ENCODE measurements at places on chromosomes 5 and 9. TPM values are rescaled to one million over a fixed set of nuclear protein-coding genes. Genes with fewer than 3 reads are reported as not detected.

DNA sequence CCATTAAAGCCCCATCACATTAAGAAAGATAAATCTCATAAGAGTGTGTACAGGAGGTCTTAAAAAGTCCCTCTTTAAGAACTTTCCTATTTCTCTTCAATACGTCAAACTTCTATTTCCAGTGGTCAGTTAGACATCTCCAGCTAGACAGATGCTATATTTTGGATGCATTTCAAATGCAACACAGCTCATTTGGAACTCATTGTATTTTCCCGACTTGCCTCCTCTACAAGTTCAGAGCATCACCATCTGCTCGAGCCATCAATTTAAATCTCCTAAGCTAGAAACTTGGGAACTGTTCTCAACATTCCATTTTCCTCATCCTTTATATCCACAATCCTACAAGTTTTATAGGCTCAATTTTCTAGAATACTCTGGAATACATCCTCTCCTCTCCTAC is 3.2 kb upstream of the UHRF2 start:
- H3K4me1 ChIP-seq: peaks cover 35% of the 10 kb centered on the region
- no peak overlapping the region for H3K4me3 ChIP-seq
- H3K27me3 ChIP-seq: no peaks in the 10 kb centered on the region

- H3K4me1 ChIP-seq: peaks cover 3% of the 10 kb centered on the region
- H3K27me3 ChIP-seq: no peaks in the 10 kb centered on the region
- H3K4me3 ChIP-seq: no peak overlapping the region
- H3K36me3 ChIP-seq: no peaks in the 10 kb centered on the region
- peak; percentile 7 for DNase-seq
- H3K27ac ChIP-seq: no peak overlapping the region
These were observed 525.9 kb upstream of the ZNF608 start for GRCh38 chr5:125272357-125272756.

The FAT2 gene
- total RNA-seq: not detected

DNA sequence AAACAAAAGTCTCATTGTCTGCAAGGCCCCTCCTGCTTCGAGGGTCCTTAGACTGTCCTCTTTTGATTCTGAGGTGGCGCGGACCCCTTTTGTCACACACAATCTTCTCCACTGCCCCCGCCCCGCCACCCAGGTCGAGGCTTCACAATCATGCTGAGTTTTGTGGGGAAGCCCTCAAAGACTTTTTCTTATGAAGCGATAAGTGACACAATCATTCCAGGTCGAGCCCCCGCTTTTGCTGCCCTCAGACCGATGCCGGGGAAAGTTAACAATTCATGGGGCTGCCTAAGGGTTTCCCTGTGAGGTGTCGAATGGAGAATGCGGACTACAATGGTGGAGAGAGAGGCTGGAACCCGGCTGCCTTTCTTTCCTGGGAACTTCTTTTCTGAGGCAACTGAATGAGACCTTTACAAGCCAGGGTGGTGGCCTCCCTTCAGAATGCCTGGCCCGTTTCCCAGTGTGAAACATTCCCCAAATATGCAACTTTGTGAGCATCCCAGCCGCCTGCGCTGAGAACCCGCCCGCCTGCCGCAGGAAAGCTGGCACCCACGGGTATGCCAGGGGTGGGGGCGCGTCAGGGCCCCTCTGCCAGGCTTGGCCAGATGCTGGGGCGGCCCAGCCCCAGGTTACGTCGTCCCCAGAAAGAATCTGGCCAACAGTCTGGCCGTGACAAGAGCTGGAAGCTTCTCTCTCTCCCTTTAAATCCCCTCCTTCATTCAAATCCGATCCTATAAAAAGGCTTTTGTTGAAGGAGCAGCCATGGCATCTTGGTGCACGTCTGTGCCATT is 71.9 kb downstream of the MAP1B start:
- H3K4me1 ChIP-seq: no peaks in the 10 kb centered on the region
- H3K36me3 ChIP-seq: no peaks in the 10 kb centered on the region
- H3K27me3 ChIP-seq: peaks cover 3% of the 10 kb centered on the region
- no peak overlapping the region for H3K27ac ChIP-seq
- no peak for DNase-seq

- peaks cover 9% of the 10 kb centered on the region for H3K4me1 ChIP-seq
- H3K36me3 ChIP-seq: no peaks in the 10 kb centered on the region
- no peak overlapping the region for H3K27ac ChIP-seq
- DNase-seq: peak; percentile 66
- no peak overlapping the region for H3K4me3 ChIP-seq
- H3K27me3 ChIP-seq: no peaks in the 10 kb centered on the region
These were observed 100.6 kb upstream of the SELENOP start for GRCh38 chr5:42912184-42912798.

Data from B cell (primary cell).